ENCODE measurements at places on chromosomes 1 and 21. TPM values are rescaled to one million over a fixed set of nuclear protein-coding genes. Genes with fewer than 3 reads are reported as not detected.

DNA sequence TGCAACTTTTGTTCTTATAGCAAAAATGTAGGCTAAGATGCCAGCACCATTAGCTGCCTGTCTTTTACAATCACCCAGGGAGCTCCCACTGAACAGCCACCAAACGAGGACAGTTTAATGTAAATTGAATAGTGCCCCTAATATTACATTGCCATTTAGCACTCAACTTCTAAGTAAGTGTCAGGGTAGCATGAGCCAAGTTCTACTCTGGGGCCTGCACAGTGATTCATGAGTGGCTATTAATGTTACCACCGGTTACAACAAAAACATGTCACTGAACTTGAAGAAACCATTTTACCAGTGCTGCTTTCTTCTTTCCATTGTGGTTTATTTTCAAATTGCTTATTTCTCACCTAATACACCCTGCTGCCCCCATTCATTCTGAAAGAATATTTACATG lies 295.6 kb upstream of the RRP15 start:
- no peak for DNase-seq
- no peak overlapping the region for H3K27ac ChIP-seq
- no peak overlapping the region for H3K4me3 ChIP-seq
- H3K27me3 ChIP-seq, result peaks cover 3% of the 10 kb centered on the region
- H3K36me3 ChIP-seq, result no peaks in the 10 kb centered on the region

DNA sequence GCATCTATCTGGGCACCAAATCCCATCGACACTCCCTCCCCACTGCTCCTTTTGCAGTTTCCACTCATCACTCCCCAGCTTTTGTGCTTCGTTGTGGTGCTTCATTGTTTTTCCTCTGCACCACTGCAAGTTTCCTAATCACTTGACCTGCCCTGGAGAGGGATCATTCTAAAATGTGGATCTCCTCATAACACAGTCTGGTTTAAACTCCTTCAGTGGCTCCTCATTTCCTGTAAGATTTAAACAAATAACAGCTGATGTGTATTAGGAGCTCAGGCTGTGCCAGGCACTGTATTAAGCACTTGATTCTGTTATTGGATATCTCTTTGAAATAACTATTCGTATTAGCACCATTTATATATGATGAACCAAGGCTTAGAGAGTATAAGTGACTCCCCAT lies 51.3 kb downstream of the MAP10 start:
- H3K36me3 ChIP-seq, result no peaks in the 10 kb centered on the region
- peaks cover 5% of the 10 kb centered on the region for H3K27me3 ChIP-seq

DNA sequence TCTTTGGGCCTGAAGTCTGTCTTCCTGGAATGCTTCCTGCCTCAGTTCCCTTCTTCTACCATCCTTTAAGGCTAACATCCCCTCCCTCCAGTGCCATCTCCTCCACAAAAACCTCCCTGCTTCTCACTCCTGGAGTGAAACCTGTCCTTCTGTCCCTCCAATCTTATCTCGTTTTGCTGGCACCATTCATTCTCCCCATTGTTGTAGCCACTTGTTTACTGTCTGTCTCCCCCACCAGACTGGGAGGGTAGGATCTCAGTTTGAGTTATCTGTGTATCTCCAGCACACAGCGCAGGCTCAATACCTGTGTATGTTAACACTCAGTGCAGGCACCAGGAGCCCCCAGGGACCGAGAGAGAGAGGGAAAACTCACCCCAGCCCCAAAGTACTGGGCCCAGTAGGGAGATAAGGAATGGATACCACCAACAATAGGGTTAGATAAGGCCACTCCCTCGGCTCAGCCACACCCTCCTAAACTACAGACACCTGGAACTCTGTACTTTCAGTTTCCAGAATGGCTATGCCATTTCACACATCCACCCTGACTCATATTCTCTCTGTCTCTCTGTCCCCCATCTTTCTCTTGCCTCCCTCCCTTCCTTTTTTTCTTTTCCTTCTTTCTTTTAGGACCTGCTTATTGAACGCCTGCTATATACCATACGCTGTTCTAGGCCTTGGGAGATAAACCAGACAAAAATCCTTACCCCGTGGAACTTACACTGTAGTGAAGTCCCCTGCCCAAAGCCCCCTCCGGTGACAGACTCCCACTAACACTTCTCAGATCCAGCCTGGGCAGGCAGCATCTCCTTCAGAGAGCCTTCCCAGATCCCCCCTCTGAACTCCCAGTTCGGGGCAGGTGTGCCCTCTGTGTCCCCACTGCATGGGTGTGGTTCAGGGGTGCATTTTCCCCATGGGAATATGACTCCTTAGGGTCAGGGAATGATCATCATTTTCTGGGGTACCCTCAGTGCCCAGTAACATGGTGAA lies 3.3 kb upstream of the SSBP3 start:
- H3K27me3 ChIP-seq, result no peaks in the 10 kb centered on the region
- H3K36me3 ChIP-seq, result no peaks in the 10 kb centered on the region
- no peak for DNase-seq
- H3K4me3 ChIP-seq, result no peak overlapping the region

DNA sequence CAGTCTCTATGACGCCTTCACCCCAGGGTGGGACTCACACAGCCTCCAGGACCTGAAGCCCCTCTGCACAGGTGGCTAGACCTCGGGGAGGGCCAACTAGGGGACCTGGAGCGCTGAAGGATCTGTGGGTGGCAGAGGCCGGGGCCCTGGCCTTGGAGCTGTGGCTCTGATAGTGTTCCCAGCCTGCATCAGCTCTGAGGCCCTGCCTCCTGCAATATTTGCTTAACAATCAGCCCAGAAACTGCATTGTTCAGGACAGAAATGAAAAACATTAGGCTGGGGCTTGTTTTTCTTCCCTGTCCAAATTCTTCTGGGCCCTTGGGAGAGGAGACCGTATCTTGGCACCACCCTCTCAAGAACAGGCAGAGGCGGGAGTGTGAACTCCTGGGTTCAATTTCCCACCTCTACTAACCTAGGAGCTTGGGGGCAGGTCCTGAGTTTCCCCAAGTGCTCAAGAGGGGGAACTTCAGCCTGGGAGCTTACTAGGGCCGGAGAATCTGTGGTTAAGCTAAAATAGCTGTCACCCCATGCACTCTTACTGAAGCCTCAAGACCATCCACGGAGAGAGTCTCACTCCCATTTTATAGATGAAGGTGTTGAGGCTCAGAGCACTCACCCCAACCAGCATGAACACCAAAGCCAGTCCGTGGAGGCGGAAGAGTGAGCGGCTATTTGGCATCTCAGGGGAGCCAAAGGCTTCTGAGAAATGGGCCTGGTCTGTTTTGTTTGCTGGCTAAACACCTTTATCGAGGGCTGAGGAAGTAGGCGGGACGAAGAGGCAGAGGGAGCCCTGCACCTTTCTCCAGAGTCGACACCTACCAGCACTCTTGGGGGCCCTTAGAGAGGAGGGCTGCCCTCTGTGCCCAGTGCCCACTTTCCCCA lies 18.8 kb upstream of the CASZ1 start:
- peaks cover 35% of the 10 kb centered on the region for H3K27me3 ChIP-seq
- no peak for DNase-seq
- H3K4me3 ChIP-seq, result no peak overlapping the region
- no peak overlapping the region for H3K27ac ChIP-seq

DNA sequence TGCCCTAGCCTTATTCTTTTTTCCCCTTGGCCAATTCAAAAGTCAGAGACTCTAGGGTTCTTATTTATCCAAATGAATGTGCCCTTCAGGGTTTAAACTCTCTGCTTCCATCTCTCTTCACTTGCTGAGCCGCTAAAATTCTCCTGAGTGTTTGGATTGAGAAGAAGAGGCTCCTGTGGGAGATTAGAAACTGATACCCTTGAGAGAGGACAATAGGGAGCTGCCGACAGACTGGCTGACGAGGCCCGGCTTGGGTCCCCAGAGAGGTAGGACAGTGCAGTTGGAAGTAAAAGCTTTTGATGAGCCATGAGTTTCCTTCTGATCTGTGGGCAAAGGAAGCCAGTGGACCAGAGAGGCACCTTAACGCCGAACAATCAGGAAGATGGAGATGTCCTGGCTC lies 41.3 kb upstream of the UBE2U start:
- no peak overlapping the region for H3K4me3 ChIP-seq
- no peak for DNase-seq
- no peaks in the 10 kb centered on the region for H3K4me1 ChIP-seq

DNA sequence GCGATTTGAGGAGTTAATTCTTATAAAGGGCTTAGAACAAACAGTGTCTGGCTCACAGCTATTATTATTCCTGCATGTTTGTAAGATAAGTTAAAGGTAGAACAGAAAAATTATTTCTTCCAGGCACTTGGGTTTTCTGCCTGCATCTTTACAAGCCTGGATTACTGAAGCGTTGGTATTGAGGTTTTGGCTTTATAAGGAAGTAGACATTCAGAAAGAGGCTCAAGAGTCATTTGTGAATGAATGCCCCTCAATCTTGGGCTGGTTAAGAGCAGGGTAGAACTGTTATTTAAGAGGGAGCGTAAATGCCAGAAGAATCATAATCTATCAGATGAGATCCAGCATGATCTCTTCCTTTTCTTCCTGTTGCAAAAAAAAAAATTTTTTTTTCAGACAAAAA lies 77.3 kb upstream of the ARID1A start:
- no peaks in the 10 kb centered on the region for H3K27me3 ChIP-seq
- peaks cover 3% of the 10 kb centered on the region for H3K4me1 ChIP-seq
- H3K4me3 ChIP-seq, result no peak overlapping the region
- no peaks in the 10 kb centered on the region for H3K36me3 ChIP-seq

GRCh38 chr1:6208723-6209660 lies 3.1 kb downstream of the RNF207 start:
- H3K27ac ChIP-seq, result no peak overlapping the region
- no peaks in the 10 kb centered on the region for H3K36me3 ChIP-seq
- H3K27me3 ChIP-seq, result 0 out of 2 replicates have a peak, but pooled peaks cover 3% of the 10 kb centered on the region
- DNase-seq, result no peak

- peak; percentile 94 for DNase-seq
- H3K4me1 ChIP-seq, result peaks cover 23% of the 10 kb centered on the region
- no peak overlapping the region for H3K27ac ChIP-seq
- H3K36me3 ChIP-seq, result no peaks in the 10 kb centered on the region
- no peak overlapping the region for H3K4me3 ChIP-seq
- no peaks in the 10 kb centered on the region for H3K27me3 ChIP-seq
Observed at GRCh38 chr1:83102630-83103071, 896.3 kb downstream of the TTLL7 start.

DNA sequence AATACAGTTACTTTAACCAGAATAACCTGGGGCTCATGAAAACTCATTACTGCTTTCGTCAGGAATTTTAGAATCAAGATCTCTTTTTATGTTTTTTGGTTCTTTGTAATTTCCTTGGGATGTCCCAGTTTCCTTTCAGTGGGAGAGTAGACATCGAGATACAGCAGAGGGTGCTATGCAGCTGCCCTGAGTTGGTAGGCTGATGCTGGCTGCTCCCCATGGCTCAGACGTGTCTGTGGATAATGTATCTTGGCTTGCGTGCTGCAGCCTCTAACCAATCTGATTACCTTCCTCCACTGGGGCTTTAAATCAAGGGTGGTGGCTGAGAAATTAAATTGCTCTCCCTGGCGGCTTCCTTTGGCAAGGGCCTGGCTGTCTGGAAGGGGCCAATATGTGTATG lies 253.7 kb downstream of the CACNA1E start:
- H3K36me3 ChIP-seq, result no peaks in the 10 kb centered on the region
- no peak overlapping the region for H3K27ac ChIP-seq
- no peak overlapping the region for H3K4me3 ChIP-seq
- no peaks in the 10 kb centered on the region for H3K4me1 ChIP-seq
- H3K27me3 ChIP-seq, result no peaks in the 10 kb centered on the region

GRCh38 chr1:204826970-204827369 lies 43.7 kb upstream of the NFASC start:
- no peak overlapping the region for H3K4me3 ChIP-seq
- no peaks in the 10 kb centered on the region for H3K36me3 ChIP-seq
- peak; percentile 73 for DNase-seq
- peaks cover 9% of the 10 kb centered on the region for H3K4me1 ChIP-seq
- H3K27ac ChIP-seq, result no peak overlapping the region

DNA sequence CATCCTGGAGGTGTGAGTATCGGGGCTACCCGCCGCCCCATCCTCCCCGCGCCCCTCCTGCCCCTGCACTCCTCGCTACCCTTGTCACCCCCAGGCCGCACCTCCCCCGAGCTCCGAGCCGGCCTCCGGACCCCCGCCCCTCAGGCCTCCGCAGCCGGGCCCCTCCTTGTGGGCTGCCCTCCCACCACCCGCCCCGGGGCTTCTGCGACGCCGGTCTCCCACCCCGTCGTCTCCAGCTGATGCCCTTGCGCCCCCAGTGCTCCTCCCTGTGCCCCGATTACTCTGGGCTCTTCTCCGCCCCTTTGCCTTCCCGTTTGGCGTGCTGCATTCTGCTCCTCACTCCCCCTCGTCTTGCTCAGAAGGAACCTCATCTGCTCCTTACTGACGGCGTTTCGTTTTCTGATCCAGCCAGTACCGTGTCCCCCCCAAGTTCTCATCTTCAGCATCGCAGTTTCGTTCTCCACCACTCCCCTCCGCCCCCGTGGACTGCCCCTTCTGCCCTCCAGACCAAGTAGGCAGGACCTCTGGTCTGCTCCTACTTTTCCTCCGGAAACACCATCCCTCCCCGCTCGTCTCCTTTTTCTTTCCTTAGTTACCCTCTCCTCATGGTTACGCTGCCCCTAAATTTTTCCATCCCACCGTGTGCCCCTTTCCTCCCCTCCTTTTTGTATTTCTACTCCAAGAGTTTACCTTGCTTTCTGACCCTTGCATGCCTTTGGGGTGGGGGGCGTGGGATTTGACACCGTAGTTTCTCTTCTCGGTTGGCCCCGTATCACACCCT lies 841 bp downstream of the SNX27 start:
- peak; percentile 29 for DNase-seq
- peak overlapping the region; percentile 73 for H3K27ac ChIP-seq
- no peaks in the 10 kb centered on the region for H3K27me3 ChIP-seq
- H3K4me3 ChIP-seq, result peak overlapping the region; percentile 90
- peaks cover 10% of the 10 kb centered on the region for H3K4me1 ChIP-seq

- no peaks in the 10 kb centered on the region for H3K27me3 ChIP-seq
- DNase-seq, result peak; percentile 32
- H3K4me3 ChIP-seq, result no peak overlapping the region
- H3K27ac ChIP-seq, result no peak overlapping the region
- no peaks in the 10 kb centered on the region for H3K4me1 ChIP-seq
Observed at GRCh38 chr21:38925923-38926322, 120.2 kb downstream of the ETS2 start.

- peak; percentile 86 for DNase-seq
- H3K4me1 ChIP-seq, result peaks cover 6% of the 10 kb centered on the region
- peak overlapping the region; percentile 58 for H3K27ac ChIP-seq
- H3K4me3 ChIP-seq, result peak overlapping the region; percentile 69
- no peaks in the 10 kb centered on the region for H3K27me3 ChIP-seq
Observed at GRCh38 chr21:33025106-33025488, 638 bp upstream of the OLIG2 start.

GRCh38 chr21:29829564-29830275 lies 110.1 kb downstream of the GRIK1 start:
- DNase-seq, result no peak
- H3K27ac ChIP-seq, result no peak overlapping the region
- H3K27me3 ChIP-seq, result no peaks in the 10 kb centered on the region
- no peaks in the 10 kb centered on the region for H3K4me1 ChIP-seq

- no peaks in the 10 kb centered on the region for H3K36me3 ChIP-seq
- no peaks in the 10 kb centered on the region for H3K4me1 ChIP-seq
- no peaks in the 10 kb centered on the region for H3K27me3 ChIP-seq
- no peak for DNase-seq
- H3K4me3 ChIP-seq, result no peak overlapping the region
Observed at GRCh38 chr1:54640361-54640760, 1.2 kb upstream of the MROH7 start.

GRCh38 chr1:214990619-214991018 lies 91.9 kb upstream of the KCNK2 start:
- no peaks in the 10 kb centered on the region for H3K36me3 ChIP-seq

COL8A2 gene
- 0.45 TPM for total RNA-seq

CBS gene
- total RNA-seq, result 7.4 TPM

UTP25 gene
- 13.3 TPM for total RNA-seq

FCGR3B gene
- total RNA-seq, result not detected

OVAAL gene
- not detected for total RNA-seq

MPL gene
- total RNA-seq, result not detected

CD247 gene
- total RNA-seq, result 1.1 TPM

ASCL5 gene
- not detected for total RNA-seq

All from SJCRH30 (cell line).